Activated T-helper 1 cell treated with anti-CD3 and anti-CD28 coated beads, Interleukin-12 subunit alpha, Interleukin-12 subunit beta, Interleukin-2, Interleukin-4 antibody, amounts not matched to agents 30 ng/mL and 10 ng/mL and 1 ng/mL, durations not matched to agents 14 hours and 24 hours and 36 hours (primary cell): ENCODE measurements at places on chromosomes 11 and 22.

DNA sequence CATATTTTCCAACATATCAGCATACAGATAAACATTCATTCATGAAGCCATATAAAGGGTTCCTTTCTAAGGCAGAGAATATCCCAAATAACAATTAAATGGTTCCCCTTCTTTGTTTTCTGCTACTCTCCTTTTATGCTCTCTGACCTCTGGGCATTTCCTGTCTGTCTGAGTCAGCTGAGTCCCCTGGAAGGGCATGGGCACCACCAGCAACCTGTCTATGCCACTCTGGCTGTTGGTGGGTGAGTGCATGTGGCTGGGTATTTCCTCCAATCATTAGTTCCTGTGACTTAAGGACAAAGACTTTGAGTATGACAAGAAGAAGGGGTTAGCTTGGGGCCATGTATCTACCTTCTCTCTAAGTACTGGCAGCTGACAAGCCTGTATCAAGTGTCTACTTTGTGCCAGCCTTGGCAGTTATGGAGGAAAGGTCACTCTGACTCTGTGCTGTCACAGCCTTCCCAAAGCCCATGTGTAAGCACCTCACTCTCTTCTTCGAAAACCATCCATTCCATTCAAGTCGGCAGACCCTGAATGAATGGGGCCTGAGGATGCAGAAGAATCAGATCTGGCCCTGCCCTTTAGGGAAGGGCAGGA lies 86.3 kb upstream of the PHOX2A start:
- DNase-seq, result no peak

GRCh38 chr22:39545386-39546365 lies 13.1 kb upstream of the RPS19BP1 start:
- no peak for DNase-seq

DNA sequence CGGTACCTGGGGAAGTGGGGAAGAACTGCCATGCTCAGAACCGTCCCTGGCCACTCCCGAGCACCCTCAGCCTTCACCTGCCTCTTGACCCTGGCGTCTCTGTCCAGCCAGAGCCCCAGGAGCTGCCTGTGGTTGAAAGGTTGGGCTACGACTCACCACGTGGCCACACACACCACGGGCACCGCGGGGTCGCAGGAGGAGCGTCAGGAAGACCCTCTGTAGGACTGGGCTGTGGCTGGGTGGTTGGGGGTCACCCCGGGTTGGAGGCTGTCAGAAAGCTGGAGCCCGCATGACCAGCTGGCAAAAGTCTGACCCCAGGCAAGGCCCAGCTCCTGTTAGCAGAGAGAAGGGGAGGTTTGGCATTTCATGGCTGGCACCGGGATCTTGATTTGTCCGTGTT lies 11.5 kb downstream of the KRTAP5-5 start:
- DNase-seq, result no peak

GRCh38 chr22:47175151-47176025 lies 412.9 kb downstream of the TBC1D22A start:
- DNase-seq, result no peak

DNA sequence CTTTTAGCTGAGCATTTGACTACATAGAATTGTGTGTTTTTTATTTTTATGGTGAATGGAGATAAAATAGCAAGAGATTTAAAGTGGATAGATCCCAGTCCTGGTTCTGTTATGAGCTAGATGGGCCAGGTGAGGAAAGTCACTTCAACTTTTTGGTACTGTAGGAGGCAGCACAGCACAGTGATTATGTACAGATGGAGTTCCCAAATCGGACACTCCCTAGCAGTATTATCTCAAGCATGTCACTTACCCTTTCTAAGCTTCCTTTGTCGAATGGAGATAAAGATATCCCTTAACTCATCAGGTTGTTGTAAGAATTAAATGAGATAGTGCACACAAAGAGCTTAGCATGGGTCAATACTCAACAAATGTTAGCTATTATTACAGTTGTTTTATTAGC lies 5.3 kb downstream of the EXPH5 start:
- DNase-seq, result no peak

DNA sequence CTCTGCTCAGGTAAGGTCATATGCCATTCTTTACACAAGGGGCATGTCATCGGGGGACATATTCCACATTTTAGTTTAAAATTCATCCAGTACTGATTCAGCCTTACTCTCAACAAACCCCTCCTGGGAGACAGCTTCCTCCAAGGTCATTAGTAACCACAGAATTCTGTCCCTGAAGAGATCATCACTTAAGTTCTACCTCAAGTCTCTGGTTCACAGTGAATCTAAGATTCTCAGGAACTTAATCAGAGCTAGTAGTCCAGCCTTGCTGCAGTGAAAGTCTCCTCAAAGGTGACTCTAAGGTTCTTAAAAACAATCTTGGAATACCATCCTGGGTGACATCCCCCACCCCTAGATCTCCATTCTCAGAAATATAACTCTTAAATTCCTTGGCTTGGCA lies 18.9 kb upstream of the GDPD4 start:
- DNase-seq, result no peak

DNA sequence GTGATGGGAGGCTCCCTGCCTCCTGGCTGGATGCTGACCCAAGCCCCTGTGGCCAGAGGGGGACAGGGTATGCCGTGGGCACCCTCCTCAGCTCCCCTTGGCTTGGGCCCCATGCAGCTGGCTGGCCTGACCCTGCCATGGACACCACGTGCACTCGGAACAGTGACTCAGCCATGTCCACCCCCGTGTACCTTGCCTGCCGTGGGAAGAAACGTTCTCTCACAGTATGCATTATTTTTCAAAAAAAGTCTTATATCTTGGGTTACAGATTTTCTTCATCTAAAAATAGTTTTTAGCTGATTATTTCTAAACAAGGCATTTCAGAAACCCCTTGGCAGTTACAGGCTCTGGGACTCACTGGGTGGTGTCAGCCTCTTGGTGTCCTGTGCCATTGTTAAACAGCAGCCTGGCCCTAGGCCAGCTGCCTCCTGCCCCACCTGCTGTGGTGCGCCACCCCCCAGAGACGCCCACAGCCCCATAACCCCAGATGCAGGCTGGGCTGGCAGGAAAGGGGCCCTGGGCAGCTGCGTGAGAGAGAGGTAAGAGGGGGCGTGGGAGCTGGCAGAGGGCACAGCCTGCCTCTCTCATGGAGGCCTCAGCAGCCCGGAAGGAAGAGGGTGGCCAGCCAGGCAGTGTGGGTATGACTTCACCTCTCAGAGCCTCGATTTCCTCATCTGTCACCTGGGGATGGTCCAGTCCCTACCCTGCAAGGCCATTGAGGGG lies 99.8 kb downstream of the MORC2 start:
- no peak for DNase-seq

DNA sequence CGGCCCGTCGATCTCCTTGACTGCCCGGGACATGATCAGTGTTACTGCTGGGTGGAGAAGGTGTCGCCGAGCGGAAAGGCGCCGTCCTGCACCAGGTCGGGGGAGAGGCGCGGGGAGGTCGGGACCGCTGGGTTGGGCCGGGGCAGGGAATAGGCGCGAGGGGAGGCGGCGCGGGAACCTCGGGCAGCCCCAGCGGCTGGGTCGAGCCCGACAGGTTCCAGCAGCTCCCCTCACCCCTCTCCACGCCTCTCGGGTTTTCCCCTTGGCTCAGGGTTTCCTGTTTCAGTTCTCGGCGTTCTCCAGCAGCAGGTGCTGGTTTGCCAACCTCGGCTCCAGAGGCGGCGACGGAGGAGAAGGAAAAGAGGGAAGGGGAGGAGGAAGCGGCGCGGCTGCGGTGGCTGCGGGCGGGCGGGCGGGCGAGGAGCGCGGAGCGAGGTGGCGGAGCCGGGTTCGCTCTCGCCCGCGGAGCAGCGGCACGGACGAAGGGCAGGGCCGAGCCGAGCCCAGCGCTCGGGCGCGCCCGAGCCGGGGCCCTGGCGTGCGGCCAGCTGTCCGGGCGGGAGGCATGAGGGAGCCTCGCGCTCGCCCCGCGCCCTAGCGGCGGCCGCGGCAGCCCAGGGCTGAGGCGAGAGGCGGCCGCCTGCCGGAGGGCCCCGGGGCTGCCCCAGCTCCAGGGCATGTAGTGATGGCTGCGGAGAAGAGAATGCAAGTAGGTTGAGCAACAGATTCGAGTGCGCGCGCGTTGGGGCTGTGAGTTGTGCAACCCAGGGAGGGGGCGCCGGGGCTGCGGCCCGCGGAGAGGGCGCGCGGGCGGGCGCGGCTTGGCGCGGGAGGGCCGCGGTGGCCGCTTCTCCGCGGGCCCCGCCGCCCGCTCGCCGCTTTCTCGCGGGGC lies at the start of gene ZC3H12C:
TSS of gene ZC3H12C (plus strand) at position 878 of the 892 bp plus-strand sequence. CDS start 20 bp downstream, outside the sequence.
- DNase-seq, result peak; percentile 47

- DNase-seq, result no peak
Measured at GRCh38 chr22:39524753-39525657, 4.6 kb downstream of the ATF4 start.

DNA sequence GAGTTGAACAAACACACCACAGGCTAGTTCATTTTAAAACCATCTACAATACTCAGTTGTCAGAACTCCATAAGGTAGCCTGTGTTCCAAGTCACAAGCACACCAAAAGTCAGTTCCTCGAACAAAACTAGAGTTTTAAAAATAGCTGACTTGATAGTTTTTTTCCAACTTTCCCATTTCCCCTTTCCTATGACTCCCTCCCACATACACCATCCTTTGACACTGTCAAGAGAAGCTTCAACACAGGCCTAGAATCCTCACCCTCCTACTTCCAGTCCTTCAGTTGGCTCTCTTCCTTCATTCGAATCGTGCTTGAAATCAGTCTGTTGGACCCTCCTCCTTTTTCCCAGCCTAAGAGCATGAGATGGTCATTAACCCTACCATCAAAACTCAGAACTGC lies 105.7 kb upstream of the AKIP1 start:
- no peak for DNase-seq

GRCh38 chr11:80383655-80384054 lies 942.8 kb upstream of the TENM4 start:
- DNase-seq, result no peak

DNA sequence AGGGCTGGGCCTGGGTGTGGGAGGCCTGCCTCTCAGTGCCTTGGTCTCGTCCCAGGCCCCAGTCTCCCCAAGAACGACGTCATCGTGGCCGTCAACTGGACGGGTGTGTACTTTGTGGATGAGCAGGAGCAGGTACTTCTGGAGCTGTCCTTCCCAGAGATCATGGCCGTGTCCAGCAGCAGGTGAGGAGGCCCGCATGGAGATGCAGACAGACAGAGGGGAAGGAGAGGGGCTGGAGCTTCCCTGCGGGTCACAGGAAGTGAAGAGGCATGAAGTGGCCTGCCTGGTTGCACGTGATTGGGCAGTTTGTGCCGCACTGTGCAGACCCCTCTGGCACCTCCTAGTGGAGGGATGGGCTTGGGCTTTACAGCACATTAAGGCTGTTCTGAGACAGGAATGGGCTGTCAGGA lies 70.4 kb downstream of the MYO7A start:
- DNase-seq, result no peak

- no peak for DNase-seq
Measured at GRCh38 chr11:124441519-124441918, 4.0 kb downstream of the OR8B8 start.

DNA sequence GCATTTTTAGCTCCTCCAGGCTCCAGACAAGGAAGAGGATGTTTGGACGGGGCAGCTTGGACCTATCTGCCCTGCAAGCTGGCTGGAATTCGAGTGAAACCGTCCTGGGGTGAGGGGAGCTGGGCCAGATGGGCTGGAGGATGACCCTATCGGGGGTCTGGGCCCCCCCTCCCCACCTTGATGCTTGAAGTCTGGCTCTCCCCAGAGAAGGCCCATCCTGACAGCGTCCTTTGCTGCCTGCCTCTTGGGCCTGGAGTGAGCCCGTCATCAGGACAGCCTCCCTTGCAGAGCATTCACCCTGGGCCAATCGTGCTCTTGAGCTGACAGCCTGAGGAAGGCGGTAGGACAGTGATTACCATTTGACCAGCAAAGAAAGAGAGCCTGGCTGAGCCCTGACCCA lies 5.3 kb upstream of the PDGFB start:
- no peak for DNase-seq

- no peak for DNase-seq
Measured at GRCh38 chr22:41215926-41216325, 10.8 kb downstream of the L3MBTL2 start.

GRCh38 chr11:95704865-95705264 lies 84.7 kb downstream of the FAM76B start:
- no peak for DNase-seq

DNA sequence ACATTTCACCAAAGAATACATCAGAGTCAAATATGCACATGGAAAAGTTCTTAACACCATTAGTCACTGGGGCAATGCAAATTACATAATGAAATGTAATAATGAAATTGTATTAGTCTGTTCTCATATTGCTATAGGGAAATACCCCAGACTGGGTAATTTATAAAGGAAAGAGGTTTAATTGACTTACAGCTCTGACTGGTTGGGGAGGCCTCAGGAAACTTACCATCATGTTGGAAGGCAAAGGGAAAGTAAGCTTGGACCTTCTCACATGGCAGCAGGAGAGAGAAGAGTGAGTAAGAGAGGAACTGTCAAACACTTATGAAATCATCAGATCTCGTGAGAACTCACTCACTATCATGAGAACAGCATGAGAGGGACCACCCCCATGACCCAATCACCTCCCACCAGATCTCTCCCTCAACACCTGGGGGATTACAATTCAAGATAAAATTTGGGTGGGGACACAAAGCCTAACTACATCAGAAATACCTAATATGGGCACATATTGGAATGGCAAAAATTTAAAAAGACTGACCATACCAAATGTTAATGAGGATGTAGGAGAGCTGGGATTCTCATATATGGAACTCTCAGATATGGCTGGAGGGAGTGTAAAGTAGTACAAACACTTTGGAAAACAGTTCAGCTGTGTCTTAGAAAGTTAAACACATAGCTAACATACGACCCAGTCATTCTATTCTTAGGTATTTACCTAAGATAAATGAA lies 65.1 kb upstream of the CD44 start:
- no peak for DNase-seq

GRCh38 chr11:16895306-16895705 lies 118.9 kb downstream of the PLEKHA7 start:
- no peak for DNase-seq

- no peak for DNase-seq
Measured at GRCh38 chr22:19289475-19290161, 1.9 kb downstream of the CLTCL1 start.

DNA sequence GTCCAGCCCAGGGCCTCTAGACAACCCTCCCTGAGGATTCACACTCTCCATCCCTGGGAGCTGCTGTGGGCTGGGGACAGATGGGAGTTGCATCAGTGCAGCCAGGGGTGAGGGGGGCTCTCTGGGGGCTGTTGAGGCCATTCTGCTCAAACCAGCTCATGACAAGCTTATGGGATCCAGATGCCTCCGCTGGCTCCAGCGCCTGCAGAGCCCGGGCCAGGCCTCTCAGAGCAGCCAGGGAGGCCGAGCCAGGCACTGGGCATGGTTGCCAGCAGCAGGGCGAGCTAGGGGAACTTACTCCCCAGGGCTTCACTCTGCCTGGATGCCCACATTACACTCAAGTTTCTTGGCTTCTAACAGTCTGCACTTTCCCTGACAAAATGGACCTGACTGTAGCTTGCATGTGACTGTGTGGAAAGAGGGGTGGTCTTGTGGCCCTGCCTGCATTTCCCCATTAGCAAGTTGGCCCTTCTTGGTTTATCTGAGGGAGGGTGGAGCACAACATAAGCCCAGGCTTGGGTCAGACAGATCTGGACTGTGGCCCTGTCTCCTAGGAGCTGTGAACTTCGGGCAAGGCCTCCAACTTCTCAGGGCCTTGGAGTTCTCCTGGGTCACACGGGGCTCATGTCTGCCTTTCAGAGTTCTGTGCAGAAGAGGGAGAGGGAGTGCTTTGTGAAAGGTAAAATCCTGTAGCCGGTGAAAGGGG lies 34.5 kb upstream of the CYB5R3 start:
- DNase-seq, result no peak

- no peak for DNase-seq
Measured at GRCh38 chr11:68932358-68932757, 28.7 kb downstream of the IGHMBP2 start.
